Activated CD8-positive, alpha-beta memory T cell treated with anti-CD3 and anti-CD28 coated beads for 1 hour (primary cell): ENCODE measurements at places on chromosomes 1 and 21.

GRCh38 chr1:47184090-47184821 lies 5.6 kb downstream of the PDZK1IP1 start:
- DNase-seq: no peak

DNA sequence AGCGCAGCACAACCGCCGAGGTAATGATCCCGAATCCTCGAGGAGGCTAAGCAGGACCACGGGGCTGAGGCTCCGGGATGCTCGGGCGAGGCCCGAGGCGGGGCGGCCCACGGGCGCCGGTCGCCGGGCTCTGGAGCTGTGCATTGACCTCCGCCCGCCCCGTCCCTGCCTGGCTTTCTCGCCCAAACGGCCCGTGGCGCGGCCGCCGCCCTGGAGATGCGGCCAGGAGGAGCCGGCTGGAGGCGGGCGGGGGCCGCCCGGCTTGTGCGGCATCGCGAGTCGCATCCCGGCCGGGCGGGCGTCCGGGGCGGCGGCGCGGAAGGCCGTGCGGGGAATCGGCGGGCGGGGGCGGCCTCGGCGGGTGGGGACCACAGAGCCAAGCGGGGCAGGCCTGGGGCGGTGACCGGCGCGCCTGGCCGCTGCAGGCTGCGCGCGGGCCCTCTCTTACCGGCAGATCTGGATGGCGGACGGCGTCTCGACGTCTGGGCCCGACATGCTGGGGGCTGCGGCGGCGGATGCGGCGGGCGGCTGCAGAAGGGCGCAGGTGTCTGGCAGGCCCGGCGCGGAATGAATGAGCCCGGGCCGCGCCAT lies 663 bp downstream of the ACOT7 start:
- no peak for DNase-seq

DNA sequence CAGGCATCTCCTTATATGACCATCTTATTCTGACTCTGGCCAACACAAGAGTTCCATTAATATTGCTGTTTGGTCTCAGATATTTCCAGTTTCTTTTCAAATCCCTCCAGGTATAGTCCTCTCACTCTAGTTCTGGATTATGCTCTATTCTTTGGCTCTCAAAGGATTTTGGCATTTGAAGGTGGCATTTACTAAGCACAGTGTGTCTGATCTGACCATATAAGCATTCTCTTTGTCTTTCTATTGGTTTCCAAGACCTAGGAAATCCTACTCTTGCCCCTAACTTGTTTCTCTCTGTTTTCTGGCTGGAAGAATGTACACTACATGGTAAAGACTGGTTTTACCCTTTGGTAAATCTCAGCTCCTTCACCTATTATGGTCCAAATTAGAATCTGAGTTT lies 12.7 kb upstream of the ACADM start:
- DNase-seq: no peak

DNA sequence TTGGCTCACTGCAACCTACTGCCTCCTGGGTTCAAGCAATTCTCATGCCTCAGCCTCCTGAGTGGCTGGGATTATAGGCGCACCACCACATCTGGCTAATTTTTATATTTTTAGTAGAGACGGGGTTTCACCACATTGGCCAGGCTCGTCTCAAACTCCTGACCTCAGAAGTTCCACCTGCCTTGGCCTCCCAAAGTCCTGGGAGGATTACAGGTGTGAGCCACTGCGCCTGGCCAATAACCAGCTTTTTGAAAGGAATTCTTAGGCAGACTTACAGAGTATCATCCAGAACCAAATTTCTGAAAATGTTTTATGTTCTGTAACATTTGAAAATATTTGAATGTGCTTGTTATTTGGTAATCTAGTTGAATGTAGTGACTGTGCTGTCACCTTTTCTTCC lies 14.6 kb downstream of the BTF3L4 start:
- no peak for DNase-seq

DNA sequence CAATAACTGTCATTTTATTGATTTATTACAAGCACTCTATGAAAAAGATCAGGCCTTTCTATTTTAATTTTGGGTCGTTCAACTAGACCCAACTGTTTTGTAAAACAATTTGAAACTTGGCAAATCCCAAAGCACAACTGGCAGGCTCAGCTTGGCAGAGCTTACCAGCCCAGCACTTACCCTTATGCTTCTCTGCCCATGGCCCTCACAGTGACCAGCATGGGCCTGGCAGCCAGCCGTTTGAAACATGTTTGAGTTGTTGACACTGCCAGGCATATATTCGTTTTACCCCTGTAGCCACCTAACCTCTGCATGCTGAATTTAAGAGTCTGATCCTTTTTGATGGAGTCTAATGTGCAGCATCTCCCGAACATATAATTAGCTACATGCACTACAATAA lies 796.7 kb upstream of the ADGRL2 start:
- no peak for DNase-seq

GRCh38 chr1:42418516-42418915 lies 37.3 kb downstream of the ZMYND12 start:
- DNase-seq: no peak

- DNase-seq: no peak
These were observed 3.4 kb downstream of the EPB41 start for GRCh38 chr1:28917757-28918118.

GRCh38 chr1:106889059-106889458 lies 167.4 kb upstream of the PRMT6 start:
- DNase-seq: no peak

DNA sequence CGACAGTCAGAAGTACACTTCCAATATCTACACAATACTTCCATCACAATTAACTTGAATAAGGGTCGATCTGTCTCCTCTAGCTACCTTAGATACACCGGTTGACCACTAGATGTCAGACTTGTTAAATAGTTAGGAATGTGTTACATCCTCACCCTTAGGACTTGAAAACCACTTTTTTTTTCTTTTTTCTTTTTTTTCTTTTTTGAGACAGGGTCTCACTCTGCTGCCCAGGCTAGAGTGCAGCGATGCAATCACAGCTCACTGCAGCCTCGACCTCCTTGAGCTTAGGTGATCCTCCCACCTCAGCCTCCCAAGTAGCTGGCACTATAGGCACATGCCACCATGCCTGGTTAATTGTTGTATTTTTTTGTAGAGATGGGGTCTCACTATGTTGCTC lies 120.4 kb upstream of the GREM2 start:
- DNase-seq: no peak

DNA sequence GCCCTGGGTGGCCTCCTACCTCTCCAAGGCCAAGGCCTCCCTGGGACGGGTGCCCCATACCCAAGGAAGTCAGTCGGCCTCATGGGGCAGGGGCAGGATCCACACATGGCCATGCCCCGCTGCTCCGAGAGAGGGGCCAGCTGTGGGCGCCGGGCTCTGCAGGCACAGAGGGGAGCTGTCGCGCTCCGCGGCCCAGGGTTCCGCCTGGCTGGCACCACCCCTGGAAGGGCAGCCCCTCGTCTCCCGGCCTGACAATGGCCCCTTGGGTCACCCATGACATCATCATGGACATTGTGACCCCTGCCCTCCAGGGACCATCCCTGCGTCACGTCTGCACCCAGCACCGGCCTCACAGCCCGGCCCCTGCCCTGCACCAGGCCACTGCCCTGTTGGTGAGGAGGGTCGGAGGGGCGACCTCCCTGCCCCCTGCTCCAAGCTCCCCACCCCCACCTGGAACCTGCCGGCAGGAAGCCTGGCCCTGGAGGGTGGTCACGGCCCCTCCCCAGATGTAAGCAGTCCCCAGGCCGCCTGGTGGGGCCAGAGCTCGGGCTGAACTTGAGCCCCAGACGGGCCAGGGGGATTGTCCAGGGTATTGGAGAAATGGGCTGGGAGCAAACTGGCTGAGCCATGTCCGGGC lies 5.8 kb downstream of the TTLL10 start:
- DNase-seq: no peak

DNA sequence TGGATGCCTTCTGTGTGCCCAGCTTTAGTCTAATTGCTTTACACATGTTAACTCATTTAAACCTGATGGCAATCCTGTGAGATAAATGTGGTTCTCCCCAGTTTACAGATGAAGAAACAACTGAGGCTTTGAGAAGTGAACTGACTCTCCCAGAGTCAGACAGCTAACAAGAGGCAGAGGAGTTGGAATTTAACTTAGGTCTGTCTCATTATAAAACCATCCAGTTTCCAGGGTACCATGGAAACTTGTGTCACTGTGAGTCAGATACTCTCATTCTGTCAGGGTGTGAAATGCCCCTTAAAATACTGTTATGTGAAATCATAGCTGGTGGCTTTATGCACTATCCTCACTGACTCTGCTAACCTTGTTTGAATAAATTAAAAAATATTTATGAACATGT lies 206.6 kb downstream of the PBX1 start:
- DNase-seq: no peak

DNA sequence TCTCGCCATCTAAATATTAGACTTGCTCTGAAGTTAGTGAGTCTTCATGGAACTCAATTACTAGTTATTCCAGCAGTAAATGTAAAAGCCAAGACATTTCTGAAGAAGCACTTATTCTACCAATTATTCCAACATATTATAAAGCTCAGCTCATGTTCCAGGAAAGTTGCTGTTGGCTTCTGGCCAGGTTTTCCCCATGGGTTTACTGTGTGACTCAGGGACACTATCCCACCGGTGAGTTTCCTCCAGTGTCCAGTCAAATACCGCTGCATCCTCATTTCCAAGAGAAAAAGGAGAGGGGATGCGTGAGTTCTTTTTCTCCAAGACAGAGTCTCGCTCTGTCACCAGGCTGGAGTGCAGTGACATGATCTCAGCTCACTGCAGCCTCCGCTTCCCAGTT lies 9.2 kb upstream of the HHIPL2 start:
- DNase-seq: no peak

DNA sequence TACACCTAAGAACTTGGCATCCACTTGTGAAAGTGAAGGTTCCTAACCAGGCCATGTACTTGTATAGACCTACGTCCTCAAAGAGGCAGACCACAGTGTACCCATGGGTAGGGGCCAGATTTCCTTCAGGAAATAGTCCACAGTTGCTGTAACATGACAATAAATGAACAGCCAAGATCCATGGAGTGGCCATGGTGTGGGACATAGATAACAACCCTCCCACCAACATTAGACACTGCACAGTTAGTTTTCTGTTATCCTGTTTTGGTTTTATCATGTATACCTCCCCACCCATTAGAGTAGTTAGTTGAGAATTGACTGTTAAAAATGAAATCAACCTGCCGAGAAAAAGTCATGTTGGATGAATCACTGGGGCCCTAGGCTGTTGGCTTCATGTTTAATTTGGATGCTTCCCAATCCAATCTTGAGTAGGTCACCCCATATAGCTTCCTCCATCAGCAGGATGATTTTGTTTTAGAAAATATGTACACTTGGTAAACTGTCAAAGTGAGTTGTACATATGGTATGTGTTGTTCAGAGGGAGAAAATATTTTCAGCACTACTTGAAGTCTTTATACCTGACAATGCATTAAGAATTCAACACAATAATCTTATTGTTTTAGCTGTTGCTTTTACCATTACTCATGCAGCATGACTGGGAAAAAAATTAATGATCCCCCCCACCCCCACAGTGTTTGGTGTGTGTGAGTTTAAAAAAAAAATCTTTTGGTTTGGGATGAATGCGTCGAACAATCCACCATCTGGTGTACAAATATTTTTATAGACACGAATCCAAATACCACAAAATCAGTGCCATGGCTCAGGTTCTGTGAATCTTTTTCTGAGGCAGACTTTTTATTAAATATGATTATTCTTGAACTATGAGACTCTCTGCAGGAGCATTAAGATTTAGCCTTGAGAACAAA lies 88.3 kb upstream of the ARHGAP29 start:
- DNase-seq: no peak

GRCh38 chr1:214587165-214587564 lies 15.8 kb upstream of the CENPF start:
- DNase-seq: no peak

- no peak for DNase-seq
These were observed 39.7 kb downstream of the TTC13 start for GRCh38 chr1:230938924-230939368.

DNA sequence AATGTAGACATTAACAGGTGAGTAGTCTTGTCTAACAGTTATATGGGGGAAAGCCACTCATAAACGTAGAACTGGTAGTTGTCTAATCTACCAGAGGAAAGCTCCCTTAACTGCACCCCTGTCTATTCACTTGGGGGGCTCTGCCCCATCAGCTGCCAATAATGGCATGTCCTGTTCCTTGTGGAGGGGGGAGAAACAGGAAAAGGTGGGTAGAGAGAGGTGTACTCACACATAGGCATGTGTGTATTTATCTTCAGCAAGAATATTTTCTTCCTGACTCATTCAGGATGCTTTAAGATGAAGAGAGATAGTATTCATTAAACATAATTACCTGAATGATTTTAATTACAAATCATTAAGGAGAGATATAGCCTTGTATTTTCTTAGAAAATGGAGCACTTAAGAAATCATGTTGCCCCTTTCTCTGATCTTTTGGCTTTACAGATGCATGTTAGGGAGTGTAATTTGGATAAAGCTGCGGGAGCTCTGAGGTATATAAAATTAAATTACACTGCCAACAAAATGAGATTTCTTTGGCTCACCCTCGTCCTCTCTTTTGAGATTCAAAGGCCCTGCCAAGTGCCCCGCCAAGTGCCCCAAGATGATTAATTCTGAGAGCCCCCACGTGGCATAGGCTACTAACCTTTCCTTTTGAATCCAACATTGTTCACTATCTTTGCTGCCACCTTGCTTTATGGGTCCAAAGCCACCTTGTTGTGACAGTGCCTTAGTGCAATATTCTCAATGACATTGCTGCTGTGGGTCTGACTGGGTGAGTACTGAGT lies 286.3 kb upstream of the LYPLAL1 start:
- no peak for DNase-seq

GRCh38 chr1:180269645-180270529 lies 39.8 kb downstream of the LHX4 start:
- no peak for DNase-seq

DNA sequence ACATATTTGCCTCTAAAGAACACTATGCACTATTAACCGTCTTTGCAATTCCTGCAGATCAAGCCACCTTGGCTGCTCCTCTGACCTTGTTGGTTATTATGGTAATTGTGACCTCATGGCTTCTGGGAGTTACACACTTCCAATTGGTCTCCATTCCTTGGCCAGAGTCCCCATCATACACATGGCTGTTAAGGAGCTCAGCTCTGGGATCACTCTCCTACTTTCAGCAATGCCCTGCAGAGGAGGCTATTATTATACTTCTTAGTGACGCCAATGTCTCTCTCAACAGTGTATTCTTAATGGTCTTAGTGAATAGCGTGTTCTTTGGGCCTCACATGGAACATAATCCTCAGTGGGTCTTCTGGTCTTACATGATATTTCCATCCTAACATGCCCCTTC lies 10.0 kb upstream of the JAK1 start:
- no peak for DNase-seq

DNA sequence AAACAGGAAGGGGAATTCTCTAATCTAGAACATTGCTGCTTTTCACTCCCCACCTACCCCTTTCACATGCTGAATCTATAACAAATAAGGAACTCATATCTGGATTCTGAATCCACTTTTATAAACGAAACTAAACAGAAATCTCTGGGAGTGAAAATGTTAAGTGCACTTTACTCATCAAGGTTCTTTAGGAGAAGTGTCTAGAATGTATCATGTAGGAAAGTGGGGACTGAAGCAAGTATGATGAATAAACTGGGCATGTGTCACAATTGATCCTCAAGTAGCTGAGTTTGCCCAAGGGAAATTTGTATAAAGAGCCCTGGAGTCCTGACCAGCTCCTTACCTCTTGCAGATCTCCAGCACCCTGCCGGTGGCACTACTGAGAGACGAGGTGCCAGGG lies 19.8 kb downstream of the AVPR1B start:
- no peak for DNase-seq

- DNase-seq: no peak
These were observed 138.3 kb downstream of the NTMT2 start for GRCh38 chr1:170284016-170284415.

- no peak for DNase-seq
These were observed 63.3 kb downstream of the LHX9 start for GRCh38 chr1:197980457-197980856.
